Right hindlimb (tissue), 1 donor: ENCODE measurements at places on chromosomes 4 and X.

DNA sequence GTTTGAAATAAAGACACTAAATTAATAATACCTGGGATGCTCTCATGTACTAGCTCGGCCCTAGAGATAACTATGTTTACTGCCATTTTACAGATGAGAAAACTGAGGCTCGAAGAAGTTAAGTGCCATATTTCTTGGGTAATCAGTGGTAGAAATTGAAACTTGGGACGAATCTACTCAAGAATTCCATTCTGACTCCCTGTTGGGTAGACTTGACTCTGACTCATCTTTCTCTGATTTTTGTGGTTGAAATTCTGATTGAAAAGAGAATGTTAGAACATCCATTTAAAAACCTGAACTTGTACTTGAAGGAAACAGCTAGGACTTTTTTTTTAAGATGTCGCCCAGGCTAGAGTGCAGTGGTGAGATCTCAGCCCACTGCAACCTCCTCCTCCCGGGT is 50.1 kb upstream of the NSUN7 start:
- DNase-seq, result no peak

GRCh38 chrX:154761977-154762536 is 607 bp upstream of the DKC1 start:
- no peak for DNase-seq

- DNase-seq, result no peak
Observed at GRCh38 chrX:154990496-154990895, 32.0 kb downstream of the F8 start.

DNA sequence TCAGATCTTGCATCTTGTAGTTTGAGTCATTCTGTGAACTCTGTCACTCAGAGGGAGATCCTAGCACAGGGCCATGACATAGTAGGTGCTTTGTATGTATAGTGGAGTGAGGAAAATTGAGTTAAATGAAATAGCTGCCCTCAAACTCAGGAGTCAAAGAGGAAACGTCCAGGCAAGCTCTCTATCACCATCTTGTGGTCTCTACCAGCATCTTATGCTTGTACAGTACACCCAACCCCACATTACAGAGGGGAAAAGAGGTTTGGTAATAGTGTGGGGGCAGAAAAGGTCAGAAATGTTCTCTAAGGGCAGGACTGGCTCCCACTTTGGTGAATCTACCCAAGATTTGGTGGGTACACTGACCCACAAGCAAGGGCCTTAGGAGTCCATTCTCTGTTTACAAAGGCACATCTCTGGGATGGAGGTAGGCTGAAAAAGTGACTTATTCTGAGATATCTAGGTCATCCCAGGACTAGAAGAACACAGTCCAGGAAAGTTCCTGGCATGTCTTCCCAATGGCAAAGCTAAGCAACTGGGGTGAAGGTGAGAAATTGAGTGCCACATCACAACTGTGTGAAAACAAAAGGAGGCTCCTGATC is 131.8 kb downstream of the OR13H1 start:
- DNase-seq, result no peak

DNA sequence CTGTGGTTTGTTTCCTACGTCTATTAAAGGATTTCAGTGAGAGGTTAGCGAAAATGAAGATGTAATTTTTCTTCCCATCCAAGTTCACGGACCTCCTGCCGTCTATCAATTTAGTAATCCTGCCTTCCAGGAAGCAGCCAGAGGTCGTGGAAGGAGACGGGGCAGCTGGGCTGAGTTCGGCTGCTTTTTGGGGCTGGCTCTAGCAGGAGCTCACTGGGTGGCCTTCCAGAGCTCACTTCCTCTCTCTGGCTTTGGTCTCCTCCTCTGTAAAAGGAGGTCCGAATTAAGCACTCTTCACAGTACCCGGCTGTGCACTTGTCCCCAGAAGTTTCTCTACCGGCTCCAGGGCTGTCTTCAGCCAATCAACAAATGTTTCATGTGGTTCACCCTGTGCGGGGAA is 295.4 kb downstream of the BCOR start:
- no peak for DNase-seq

DNA sequence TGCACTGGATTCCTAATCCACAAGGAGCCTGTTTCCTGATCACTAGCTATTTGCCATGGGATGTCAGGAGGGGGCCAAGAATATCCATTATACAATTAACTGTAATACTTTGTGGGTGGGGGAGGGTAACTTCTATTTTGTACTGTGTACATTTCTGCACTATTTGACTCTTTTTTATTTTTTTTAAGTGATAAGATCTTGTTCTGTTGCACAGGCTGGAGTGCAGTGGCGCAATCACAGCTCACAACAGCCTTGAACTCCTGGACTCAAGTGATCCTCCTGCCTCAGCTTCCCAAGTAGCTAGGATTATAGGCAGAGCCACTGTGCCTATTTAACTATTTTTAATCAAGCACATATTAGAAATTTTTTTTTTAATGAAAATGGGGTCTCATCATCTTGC is 134.1 kb downstream of the ELOVL6 start:
- no peak for DNase-seq

DNA sequence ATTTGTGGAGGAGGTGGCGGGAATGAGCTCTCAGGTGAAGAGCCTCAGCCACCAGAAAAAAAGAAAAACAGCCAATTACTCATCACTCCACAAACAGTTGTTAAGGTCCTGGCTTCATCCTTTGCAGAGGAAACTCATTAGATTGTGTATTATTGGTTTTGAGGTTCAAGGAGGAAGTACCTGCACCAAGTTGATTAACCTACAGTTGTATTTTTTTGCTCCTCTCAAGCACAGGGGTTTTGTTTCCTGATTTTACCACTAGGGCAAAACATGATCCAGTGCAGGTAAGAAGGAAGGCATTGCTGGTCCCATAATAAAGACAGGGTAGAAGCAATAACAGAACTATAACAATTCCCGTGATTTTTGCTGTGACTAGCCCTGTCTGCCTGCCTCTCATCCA is 84.0 kb upstream of the QRFPR start:
- no peak for DNase-seq

- DNase-seq, result no peak
Observed at GRCh38 chrX:107579956-107580355, 48.4 kb upstream of the PRPS1 start.

DNA sequence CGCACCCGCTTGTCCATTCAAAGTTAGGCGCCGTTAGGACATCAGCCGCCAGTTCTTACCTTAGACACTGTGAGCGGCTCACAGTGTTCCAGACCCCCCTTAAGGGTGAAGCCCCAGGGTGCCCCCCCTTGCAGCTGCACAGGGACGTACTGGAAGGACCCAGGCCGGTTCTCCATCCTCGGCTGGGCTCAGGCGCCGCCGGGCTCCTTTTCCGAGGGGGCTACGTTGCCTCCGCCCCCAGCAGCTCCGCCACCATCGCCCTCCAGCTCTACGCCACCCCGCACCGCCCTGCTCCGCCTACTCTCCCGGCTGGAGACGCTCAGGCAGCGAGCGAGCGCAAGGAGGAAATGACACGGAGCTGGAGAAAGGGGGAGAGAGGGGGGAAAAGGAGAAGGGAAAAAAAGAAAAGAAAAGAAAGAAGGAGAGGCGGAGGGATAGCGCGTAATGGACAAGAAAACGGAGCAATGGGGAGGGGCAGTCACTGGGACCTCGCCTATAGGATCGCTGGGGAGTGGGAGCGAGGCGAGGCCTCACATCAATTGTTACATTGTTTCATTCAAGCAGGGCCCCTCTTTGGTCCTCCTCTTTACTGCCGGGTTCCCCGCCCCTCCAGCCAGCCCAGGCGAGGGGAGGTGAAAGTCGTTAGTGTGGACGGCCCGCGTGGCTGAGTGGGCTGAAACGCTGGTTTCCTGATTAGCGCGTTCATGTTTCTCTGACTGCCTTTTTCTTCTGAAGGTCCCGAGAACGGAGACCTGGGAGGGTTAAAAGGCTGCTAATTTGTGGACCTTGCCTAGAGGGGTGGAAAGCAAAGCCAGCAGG is at the start of gene SHROOM4:
Gene SHROOM4, minus strand, starts transcription at position 352 of the 819 bp plus-strand sequence. Its CDS starts 176 bp downstream, at position 176.
- peak; percentile 84 for DNase-seq

GRCh38 chr4:124931050-124931449 is 218.5 kb upstream of the ANKRD50 start:
- no peak for DNase-seq

DNA sequence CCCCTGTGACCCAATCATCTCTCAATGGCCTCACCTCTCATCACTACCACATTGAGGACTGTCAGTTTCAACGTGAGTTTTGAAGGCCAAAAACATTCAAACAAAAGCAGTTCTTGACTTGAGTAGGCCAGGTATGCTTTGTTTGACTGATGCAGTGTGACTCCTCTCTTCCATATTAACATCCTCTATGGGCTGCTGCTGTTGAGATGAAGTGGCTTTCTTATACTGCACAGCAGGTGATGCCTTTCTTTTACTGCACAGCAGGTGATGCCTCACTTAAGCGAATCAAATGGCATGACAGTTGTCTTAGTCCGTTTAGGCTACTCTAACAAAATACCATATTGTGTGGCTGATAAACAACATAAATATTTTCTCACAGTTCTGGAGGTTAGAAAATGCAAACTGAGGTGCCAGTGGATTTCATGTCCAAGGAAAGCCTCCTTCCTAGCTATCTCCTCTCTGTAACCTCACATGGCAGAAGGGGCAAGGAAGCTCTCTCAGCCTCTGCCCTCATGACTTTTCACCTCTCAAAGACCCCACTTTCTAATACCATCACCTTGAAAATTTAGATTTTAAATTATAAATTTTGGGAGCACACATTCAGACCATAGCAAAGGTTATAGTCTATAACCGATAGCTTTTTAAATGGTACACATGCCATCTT is 2267.9 kb upstream of the AGA start:
- DNase-seq, result no peak

DNA sequence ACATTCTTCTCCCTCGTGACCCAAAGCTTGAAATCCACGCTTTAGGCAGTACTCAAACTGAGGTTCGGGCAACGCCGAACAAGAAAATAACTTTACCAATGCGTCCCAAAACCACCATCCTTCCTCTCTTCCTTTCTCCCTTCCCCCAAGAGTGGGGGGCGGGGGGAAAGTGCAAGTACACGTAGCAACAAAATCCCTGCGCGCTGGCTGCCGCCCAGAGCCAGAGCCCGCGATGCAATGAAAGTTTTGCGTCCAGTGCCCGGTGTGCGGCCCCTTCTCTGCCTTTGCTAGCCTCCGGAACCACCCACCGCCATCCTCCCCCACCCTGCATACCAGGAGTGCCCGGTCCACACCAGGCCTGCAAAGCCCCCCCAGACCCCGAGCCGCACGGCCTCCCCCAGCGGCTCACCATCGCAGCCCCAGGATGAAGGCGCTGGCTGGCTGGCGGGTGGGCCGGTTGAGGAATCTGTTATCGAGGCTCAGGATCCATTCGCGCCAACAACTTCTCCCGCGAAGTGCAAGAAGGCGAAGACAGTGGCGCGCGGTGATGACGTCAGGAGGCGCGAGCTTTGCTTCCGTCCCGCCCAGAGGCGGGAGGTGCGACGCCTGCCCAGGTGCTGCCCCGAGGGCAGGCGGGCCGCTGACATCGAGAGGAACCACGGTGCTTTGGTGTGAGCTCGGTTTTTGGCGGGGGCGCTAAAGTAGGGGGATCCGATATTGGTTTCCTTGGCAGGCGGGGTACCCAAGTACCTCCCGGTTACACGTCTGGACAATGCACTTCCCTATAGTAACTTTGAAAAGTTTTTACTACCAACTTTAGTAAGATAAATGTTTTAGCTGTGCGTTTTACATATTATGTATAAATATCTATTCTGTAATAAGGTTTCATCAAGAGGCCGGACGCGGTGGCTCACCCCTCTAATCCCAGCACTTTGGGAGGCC is at the start of gene RFC1:
Gene RFC1, minus strand, starts transcription at position 533 of the 942 bp plus-strand sequence. Its CDS starts 121 bp downstream, at position 412.
- DNase-seq, result peak; percentile 92

DNA sequence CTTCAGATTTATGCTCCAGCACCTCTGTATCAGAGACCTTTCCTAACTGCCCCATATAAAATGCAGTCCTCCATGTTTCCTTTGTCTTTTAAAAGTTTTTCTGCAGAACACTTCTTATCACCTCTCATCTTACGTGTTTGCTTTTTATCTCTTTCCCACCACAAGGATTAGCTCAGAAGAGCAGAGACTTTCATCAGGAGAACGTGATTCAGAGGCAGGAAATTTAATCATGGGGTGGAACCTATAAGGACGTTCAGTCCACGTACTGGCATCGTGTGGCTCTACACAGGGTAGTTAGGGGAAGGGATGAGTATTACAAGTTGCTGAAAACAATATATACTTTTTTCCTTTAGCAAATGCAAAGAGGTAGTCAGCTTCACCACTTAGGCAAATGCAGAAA is 98.7 kb downstream of the SORBS2 start:
- no peak for DNase-seq

DNA sequence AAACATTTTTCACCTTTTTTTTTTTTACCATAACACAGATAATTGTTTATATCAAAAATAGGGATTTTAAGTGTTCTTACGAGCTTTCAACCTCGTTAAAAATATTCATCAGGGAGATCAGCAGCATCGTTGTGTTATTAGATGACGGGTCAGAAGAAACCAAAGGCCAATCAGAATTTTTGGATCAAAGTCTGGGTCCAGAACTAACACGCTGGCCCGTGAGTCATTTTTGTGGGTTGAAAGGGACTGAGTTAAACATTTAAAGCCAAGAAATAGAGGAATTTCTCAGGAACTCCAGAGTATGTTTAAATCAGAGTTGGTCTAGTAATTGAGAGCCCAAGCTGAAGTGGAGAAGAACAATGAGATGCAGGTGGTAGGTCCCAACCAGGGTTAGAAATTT is 170.8 kb downstream of the TLL1 start:
- no peak for DNase-seq

DNA sequence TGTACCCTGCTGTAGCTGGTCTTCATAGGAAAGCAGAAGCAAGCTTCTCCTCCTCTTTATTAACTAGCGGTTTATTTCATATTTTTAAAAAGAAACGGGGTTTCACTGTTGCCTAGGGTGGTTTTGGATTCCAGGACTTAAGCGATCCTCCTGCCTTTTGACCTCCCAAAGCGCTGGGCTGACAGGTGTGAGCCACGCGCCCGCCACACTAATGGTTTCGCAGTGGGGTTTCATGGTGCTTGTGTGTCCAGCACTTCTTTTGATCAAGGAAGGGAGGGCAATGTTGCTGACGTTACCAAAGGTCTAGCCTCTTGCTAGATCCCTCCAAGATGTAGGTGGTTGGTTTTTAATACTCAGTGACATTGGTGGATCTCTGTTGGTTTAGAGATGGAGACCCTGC is 1.4 kb downstream of the MAEA start:
- no peak for DNase-seq

GRCh38 chr4:188201851-188202250 is 62.6 kb downstream of the TRIML1 start:
- DNase-seq, result no peak

DNA sequence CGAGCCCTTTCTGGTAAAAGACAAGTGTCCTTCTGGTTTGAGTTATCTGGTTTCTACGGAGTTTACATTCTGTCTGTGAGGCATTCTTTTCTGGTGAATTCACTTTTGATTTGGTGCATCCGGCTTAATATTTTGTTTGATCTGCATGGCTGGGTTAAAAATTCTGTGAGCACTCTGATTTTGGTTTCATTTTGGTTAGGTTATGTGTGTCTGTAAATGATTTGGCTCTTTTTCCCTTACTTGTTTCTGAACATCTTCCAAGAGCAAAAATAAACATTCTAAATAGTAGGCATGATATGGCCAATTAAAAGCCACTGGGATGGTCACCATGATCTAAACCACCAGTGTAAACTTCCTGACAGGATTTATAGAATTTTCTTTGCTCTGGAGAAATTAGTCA is 85.7 kb upstream of the PTPN13 start:
- no peak for DNase-seq

GRCh38 chr4:163493643-163494359 is 689 bp upstream of the TMA16 start:
- DNase-seq, result no peak

- DNase-seq, result no peak
Observed at GRCh38 chr4:2996415-2996814, 33.0 kb downstream of the GRK4 start.
